ENCODE measurements at places on chromosomes 6 and 20.

- no peak for DNase-seq
Observed at GRCh38 chr6:118101831-118102345, 194.8 kb downstream of the SLC35F1 start.

- DNase-seq: no peak
Observed at GRCh38 chr6:166766769-166767168, 139.7 kb upstream of the RPS6KA2 start.

DNA sequence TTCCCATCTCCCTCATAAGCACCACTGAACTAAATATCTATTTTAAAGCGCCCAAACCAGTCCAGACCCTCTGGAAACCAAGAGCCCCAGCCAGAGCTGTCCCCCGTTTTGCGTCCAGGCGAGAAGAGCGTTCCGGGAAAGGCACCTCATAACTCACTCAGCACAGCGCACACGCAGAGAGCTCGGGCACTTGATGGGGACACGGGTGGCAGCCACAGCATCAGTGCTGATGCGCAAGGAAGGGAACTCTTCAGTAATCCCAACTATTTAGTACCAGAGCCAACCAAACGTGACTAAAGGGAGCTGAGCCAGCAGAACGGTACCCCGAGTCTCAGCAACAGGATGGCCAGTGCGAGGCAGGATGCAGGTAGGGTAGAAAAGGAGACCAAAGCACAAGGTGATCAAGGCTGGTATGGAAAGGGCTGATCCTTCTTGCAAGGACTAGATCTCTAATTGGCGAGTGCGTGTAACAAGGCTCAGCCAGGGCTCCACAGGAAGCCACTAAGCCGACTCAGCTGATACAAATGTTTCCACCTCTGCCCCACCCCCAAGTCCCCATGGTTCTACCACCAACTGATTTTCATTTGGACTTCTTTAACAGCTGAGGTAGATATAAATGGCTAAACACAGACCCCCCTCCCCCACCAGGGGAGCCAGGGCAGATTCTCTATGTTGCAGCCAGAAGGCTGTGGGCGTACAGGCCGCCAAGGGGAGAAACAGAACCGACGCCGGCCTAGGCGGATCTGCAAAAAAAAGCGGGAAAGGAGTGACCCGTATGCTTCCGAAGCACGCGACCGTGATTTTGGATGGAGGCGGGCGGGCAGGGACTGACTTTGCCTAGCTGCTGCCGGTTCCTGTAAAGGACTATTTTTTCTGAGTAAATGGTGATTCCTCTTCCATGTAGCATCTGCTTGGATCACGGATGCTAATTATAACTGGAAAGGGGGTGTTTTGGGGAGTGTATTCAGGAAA is 183.5 kb upstream of the COL21A1 start:
- DNase-seq: no peak

DNA sequence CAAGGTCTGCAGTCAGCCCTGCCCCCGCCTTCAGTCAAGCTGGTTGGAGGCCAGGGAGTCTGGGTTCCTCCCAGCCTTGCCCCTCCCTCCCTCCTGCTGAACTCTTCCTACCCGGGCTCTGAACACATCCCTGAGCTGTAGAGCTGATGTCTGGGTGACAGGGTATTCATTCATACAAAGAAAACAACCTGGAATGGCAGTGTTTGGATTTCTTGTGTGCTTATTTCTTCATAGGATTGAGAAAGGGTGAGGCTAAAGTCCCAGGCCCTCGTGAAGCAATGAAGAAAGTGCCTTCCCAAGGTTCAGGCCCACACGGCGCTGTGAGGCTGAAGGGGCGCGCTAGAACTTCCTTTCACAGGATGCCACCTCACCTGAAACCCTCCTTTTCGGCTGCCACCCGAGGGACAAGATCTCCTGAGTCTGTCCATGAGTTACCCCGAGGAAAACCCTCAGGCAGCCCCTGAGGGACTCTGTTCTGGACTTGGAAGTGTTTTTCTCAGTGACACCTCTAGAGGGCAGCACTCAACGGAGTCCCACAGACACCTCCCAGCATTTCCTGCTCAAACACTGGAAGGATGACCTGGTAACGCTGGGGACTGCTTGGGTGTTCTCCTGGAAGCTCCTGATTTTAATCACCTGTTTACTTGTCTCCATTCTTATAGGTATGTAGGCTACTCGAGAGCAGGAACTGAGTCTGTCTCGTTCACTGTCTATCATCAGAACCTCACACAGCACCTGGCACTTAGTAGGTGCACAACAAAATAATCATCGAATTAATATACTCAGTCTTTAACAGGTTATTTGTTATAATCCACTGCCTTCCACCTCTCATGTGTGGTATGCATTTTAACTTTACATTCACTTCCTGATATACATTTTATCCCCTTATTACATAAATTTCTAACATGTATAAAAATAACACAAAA is 11.8 kb upstream of the GSTA1 start:
- DNase-seq: peak; percentile 39

DNA sequence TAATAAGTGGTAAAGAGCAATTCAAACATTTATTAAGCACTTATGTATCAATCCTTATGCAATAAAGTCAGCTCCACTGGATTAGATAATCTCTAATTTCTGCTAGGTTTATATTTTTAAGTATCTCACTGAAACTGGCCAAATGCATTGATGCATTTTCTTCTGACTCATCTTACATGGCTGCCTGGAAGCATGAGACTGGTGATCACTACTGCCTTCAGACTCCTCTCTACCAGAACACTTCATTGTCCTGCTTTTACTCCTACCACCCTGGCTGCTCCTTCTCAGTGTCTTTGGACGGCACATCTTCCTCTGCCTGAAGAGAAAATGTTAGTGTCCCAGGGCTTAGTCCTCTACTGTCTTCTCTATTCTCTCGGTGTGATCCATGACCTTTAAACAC is 7.4 kb downstream of the CEP85L start:
- DNase-seq: no peak

- DNase-seq: no peak
Observed at GRCh38 chr20:4808872-4809271, 87.2 kb downstream of the PRND start.

GRCh38 chr6:126337323-126337722 is 2.6 kb upstream of the CENPW start:
- no peak for DNase-seq

GRCh38 chr6:41455410-41455809 is 90.8 kb upstream of the FOXP4 start:
- no peak for DNase-seq

GRCh38 chr6:13425270-13425873 is 62.0 kb downstream of the GFOD1 start:
- no peak for DNase-seq

GRCh38 chr6:7242835-7243178 is 70.2 kb downstream of the SSR1 start:
- no peak for DNase-seq

DNA sequence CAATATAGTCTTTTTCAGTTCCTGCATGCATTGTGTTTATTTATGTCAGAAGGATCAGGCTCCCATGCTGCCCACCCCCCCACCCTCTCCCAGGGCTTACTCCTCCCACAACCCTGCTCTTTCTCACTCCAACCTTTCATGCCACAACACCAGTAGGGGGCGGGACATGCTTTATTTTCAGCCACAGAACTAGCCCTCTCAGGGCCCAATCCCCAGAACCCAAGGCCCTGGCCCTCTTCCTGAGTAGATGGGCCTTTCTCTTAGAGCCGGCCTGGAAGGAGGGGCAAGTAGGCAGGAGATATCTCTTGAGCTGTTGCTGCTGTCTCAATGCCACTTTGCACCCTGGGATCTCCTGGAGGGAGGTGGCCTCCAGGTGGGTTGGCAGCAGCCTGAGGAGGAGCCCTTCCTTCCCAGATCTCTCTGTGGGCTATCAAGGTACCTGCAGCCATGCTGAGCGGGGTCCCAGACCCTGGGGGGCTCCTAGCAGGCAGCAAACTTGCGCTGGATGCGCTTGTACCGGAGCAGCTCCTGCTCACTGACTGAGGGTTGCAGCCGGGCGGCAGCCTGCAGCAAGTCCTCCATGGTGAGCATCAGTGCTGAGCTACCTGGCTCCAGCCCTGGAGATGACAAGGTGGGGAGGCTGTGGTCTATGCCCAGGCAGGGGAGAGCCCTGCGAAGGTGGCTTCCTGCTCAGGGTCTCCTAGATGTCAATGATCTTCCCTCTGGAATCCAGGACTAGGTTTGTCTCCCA is 3.5 kb downstream of the GNMT start:
- no peak for DNase-seq

GRCh38 chr6:161217628-161218027 is 56.2 kb downstream of the AGPAT4 start:
- DNase-seq: no peak

GRCh38 chr6:3803627-3804468 is 45.3 kb upstream of the FAM50B start:
- no peak for DNase-seq

DNA sequence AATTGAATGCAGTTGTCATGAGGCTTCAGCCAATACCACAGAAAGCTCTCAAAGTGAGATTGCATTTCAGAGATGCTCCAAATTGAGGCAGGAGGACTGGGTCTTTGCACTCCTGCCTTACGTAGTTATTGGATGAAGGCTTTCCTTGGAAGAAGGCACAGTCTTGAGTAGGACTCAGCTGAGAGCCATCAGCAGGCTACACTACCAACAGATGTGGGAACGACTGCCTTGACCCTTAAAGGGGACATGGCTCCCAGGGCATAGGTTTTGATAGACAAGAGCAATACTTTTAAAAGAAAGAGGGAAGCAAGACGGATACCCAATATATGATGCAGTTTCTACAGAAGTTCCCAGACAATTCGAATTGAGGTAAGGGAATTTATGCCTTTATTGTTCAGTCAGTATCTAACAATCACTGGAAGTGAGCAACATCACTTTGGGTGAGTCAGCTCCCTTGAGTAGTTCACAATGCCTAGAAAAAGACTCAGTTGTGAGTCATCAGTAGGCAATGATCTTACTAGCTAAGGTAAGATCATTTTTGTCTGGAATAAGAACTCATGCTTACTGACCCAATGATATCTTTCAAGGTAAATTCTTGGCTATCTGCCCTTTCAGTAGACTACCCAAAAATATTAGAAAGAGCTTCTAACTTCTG is 390.8 kb downstream of the GJA1 start:
- DNase-seq: no peak

GRCh38 chr20:14924433-14924832 is 587.0 kb upstream of the FLRT3 start:
- no peak for DNase-seq

DNA sequence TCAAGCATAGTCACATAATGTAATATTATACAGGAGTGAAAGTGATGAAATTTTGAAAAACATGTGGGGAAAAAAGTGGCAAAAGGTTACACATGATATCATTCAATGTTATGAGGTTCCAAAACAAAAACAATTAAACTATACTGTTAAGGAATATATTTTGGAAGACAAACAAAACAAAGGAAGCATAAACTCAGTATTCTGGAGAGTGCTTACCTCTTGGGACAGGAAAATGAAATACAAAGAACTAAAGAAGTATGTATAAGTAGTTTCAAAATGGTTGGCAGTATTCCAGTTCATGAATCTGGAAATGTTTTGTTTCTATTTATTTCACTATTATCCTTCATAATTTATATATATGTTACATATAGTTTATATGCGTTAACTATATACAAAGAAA is 213.5 kb downstream of the MOXD1 start:
- no peak for DNase-seq

DNA sequence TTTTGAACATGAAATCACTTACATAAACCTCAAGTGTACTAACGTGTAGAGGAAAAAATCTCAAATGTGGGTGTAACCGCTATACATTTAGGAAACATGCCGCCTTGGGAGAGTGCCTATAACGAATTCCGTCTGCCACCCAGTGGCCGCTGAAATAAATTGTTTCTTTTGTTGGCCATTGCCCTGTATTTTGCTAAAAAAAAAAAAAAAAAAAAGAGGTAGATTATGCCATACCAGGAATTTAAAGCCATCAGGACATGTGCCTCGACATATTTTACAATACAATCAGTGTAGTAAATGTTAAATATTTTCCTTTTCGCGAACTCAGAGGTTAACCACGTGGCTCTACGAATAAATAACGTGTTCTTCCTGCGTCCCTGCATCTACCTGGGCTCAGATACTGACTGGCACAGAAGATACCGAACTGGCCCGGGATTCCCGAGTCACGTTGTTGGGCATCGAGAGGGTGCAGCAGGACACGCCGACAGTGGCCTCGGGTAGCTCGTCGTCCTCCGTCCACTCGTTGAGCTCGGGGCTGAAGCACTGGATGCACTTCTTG is 14.3 kb downstream of the KLHL31 start:
- peak; percentile 57 for DNase-seq

DNA sequence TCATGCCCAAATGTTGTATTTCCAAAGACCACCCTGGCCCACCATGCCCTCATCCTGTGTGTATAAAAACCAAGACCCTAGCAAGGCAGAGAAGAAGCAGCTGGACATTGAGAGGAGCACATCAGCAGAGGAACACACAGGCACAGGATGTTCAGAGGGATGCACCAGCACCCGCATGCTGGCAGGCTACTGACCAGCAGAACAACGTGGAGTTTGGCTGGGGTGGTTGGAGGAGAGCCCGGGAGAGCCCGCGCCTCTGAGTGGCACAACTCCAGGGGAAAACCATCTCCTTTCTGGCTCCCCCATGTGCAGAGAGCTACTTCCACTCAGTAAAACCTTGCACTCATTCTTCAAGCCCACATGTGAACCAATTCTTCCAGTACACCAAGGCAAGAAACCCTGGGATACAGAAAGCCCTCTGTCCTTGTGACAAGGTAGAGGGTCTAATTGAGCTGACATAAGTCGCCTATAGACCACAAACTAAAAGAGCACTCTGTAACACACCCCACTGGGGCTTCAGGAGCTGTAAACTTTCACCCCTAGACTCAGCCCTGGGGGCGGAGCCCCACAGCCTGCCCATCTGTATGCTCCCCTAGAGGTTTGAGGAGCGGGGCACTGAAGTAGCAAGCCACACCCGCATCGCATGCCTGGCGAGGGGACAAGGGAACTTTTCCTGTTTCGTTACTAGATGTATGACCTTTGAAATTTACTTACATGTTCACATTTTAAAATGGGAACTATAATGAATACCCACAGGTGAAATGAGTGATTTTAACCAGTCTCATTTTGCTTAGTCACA is 831.5 kb upstream of the CITED2 start:
- DNase-seq: no peak

GRCh38 chr6:31266567-31267360 is 5.1 kb downstream of the HLA-C start:
- no peak for DNase-seq

- DNase-seq: no peak
Observed at GRCh38 chr6:82767037-82767436, 298.6 kb downstream of the UBE3D start.

DNA sequence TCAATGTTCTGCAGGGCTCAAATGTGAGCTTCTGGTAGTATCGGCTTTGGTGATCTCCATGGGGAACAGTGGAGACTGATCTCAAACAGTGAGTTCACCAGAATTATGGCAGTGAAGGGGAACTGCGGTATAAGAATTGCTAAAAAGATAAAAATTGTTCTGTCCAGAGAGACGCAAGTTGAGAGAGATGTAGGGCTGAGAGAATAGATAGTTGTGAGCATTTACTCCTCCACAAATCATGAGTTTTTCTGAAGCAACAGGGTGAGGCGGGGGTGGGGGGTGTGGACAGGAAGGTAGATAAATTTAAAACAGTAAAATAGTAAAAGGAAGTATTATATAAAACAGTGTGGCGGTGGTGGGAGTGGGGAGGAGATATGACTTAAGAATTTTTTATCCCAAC is 98.6 kb upstream of the NEDD9 start:
- no peak for DNase-seq

- no peak for DNase-seq
Observed at GRCh38 chr6:117951783-117952182, 44.7 kb downstream of the SLC35F1 start.

All from activated T-cell treated with anti-CD3 and anti-CD28 coated beads for 24 hours (primary cell).